Subcutaneous adipose tissue (tissue), 4 donors: ENCODE measurements at places on chromosomes 5 and 9. TPM values are rescaled to one million over a fixed set of nuclear protein-coding genes. Genes with fewer than 3 reads are reported as not detected.

ADCY2 gene
- 8.5 TPM for total RNA-seq

LHX3 gene
- not detected for total RNA-seq

OTULINL gene
- 3.2 TPM for total RNA-seq

ARHGEF39 gene
- not detected for total RNA-seq

SNCAIP gene
- total RNA-seq: 4.9 TPM

KCNN2 gene
- 0.17 TPM for total RNA-seq

PCDHGA9 gene
- 4.2 TPM for total RNA-seq
